Osteocyte (in vitro differentiated cells): ENCODE measurements at places on chromosomes 2 and 18.

- DNase-seq = no peak
Observed at GRCh38 chr2:73290049-73290839, 3.1 kb downstream of the EGR4 start.

- DNase-seq = no peak
Observed at GRCh38 chr2:224671731-224672130, 44.4 kb downstream of the CCDC195 start.

DNA sequence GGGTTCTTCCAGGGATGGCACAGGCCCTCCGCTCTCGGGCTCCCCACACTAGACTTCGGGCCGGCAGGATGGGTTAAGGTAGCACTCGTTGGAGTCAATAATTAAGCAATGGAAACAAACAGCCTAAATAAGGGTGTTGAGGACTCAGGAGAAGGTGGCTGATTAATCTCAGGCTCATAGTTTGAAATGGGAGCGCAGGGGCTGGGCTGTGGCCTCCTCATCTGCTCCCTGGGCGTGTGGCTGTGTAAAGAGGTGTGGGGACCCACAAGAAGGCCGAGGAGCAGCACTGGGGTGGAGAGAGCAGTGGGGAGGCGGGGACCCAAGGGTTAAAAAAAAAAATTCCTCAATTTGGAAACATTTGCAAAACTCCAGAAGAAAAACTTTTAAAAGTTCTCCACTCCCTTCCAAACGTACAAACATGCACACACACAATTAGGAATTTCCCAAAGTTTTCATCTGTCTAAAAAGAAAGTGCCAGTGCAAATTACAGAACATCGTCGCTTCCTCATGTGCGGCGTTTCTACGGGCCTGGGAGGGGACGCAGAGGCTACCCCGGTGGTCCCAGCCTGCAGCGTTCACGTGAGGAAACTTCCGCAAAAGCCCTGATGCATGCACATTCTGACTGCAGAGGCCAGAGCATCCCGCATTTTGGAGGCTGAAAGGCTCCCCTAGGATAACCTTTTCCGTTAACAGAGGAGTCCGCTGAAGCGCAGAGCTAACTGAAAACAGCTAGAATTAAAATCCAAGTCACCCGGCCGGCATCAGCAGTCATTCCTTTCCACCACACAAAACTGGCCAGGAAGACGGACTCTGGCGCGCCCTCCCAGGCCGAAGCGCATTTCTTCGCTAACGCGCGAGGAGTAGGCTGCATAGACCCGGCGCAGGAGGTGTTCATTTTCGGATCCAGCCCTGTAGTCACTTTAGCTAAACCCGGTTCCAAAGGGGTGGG, 1.0 kb upstream of the TUBB6 start:
- DNase-seq = no peak

GRCh38 chr2:10164601-10165000, 42.1 kb downstream of the RRM2 start:
- DNase-seq = no peak

DNA sequence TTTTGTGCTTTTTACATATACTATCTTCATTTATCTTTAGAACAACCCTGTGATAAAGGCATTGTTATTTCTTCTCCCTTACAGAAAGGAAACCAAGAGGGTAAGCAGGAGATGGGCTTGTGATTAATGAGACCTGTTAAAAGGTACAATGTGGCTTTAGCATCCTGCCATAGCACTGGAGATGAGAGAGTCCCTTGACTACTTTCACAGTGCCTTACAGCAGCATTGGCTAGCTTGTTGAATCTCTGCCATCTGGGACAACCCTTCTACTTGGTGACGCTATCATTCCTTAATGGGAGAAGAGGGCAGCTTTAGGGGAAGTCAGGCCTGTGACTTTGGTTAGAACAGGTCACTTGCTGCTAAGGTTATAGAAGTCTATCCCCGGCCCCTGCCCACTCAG, 68.1 kb upstream of the LYPD6B start:
- DNase-seq = no peak

DNA sequence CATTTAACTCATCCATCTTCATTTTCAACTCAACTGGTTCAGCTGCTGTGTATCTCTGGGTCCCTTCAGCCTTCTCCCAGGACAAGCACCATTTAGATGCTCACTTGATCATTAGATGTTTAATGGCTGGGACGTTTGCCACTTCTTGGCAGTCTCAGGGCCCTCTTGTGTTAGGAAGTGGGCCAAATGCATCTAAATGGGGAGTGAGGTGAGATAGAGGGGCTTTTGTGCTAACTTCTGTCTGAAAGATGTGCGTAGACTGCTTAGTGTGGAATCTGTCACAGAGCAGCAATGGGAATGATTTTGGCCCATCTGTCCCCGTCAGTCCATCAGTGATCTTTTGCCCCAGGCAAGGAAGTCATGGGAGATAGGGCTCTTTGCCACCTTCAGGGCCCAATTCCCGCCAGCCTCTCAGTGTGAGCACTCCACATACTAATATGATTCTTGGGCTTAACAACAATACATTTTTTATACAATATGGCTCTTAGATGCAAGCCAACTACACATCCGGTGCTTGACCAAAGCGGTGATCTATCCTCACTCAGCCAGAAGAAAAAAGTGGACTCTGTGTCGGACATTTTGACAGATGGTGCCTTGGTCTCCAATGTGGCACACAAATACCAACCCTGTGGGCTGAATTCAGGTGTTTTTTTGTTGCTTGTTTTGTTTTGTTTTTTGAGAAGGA, 95.7 kb upstream of the EPC2 start:
- no peak for DNase-seq

DNA sequence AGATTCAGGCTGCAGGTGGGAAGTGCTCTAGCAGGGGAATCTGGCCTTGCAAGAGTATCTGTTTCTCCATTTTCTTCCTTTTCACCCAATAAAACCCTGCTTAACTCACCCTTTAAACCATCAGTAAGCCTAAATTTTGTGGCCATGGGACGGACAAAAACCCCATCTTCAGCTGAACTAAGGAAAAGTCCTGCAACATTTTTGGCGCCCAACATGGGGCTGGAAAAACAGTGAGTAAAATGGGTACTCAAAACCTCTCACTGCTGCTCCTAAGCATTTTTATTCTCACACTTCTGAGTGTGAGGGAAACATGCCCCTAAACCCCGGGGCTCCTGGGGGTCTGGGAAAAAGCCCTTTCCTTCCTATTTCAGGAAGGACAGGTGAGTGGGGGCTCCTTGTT, 414.3 kb downstream of the ZNF804A start:
- no peak for DNase-seq

DNA sequence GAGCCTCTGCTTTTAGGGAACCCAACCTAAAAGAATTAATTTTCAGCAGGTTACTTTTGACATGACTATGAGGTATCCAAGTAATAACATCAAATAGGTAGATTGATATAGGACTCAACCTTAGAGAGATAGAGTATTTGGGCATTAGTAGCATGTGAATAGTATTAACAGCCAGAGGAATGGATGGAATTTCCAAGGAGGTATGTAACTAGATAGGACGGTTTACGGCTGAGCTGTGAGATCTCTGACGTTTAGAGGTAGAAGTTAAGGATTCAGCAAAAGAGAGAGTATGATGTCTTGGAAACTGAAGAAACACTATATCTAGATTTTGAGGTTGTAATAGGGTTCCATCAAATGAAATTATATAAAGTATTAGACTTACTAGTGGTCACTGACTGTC, 70.3 kb downstream of the HNMT start:
- DNase-seq = no peak

DNA sequence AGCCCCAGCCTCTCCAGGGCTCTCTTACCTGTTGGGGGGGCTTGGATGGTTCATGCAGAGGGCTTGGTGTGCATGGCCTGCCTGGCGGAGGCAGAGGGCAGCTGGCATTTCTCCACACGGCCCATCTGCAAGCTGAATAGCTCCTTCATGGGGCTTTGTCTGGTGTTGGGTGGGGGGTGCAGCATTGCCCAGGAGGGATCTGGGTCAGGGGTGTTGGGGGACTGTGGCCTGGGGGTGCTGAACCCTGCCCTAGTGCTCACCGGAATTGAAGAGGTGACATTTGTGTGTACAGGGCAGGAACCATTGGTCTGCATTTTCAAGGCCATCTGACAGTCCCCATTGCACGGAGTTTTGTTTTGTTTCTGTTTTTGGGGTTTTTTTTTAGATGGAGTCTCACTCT, 58.8 kb upstream of the HAAO start:
- no peak for DNase-seq

- no peak for DNase-seq
Observed at GRCh38 chr18:23972453-23972852, 42.1 kb upstream of the TTC39C start.

- no peak for DNase-seq
Observed at GRCh38 chr2:219155054-219155644, 5.5 kb downstream of the NHEJ1 start.

DNA sequence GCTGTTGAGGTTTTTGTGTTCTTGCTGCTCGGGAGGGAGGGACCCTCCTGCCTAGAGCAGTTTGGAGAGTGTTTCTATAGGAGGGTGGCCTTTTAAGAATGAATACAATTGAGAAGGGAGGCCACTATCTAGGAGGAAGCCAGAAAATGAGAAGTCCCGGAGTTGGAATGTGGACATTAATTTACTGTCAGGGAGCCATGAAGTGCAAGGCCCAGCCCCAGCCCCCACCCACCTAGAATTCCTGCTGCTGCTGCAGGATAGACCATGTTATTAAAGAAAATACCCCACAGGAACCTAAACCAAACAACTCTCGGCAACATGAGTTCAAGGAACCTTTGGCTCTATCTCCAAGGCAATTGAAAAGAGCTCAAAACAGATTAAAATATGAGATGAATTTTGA, 46.0 kb downstream of the ZBTB7C start:
- DNase-seq = no peak
